Ammon's horn (tissue), 1 donor: ENCODE measurements at places on chromosomes 2 and 18.

DNA sequence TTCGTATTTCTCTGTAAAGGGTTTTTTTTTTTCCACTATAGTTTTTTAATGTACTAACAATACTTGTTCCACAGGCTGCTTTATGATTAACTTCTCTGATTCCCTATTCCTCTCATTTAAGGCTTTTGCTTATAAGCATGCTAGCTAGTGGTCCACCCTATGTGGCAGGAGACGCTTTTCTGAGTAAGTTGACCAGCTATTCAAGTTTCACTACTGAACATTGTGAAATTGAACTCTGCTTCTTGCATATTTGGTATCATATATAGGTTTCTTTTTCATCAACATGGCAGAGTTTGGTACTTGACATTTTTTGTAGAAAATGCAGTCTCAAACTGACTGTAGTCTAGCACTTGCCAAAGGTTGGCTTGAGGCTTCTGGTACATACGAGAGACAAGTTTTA is 74.2 kb downstream of the OTX1 start:
- no peak for DNase-seq

DNA sequence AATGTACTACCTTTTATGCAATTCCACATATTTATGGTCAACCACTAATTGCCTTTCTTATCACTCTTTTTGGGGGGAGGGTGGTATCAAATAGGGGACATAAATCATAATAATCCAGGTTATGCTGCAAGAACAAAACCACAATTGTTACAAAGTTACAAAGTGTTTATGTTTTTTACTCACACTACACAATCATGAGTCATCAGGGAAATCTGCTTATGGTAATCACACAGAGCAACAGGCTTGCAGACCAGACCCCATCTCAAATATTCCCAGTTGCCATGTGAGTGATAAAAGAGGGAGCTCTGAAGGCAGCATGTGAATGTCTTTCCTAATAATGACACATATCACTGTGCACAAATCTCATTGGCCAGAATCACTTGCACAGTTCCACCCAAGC is 304.7 kb upstream of the TMEFF2 start:
- no peak for DNase-seq

- no peak for DNase-seq
Measured at GRCh38 chr2:176468457-176469113, 199.3 kb downstream of the MTX2 start.

DNA sequence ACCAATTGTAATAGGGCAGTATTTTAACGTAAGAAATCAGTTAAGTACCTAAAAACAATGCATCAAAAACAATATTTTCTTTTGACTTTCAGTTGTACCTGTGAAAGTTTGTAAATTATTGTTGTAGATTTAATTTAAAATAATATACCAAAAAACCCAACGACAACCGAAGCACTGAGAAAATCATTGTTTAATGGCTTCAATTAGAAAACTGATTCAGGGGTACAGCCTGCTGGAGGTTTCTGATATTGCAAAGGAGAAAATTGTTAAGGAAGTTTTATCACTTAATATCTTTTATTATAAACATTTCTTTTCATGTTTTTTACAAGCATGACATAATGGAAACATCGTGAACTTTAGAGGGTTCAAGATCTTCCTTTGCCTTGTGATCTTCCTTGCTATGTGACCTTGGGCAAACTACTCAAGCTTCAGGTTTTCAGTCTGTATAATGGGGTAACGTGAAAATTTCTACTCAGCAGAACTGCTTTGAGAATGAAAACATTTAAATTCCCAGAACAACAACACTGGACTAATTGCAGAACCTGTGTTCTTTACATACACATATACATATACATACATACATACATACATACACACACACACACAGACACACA is 76.3 kb upstream of the GLS start:
- no peak for DNase-seq

GRCh38 chr18:27404855-27405254 is 219.7 kb upstream of the CHST9 start:
- no peak for DNase-seq

- DNase-seq = no peak
Measured at GRCh38 chr2:23069923-23070322, 315.1 kb upstream of the KLHL29 start.

DNA sequence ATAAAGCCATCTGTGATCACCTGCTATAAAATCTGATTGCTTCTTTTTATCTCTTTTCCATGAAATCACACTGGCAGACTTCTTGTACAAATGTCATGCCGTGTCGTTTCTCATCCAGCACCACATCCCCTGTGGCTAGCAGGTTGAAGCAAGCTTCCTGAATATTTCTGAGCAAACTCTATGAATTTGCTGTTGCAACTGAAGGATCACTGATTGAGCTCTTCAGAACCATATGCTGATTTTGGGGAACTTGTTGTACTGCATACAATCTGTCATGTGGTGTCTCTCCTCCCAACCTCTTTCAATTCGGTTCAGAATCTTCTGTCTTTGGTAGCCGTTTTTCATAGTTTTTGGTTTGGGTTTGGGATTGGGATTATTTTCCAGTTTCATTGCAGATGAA is 57.7 kb upstream of the RBMS1 start:
- DNase-seq = peak; percentile 7

DNA sequence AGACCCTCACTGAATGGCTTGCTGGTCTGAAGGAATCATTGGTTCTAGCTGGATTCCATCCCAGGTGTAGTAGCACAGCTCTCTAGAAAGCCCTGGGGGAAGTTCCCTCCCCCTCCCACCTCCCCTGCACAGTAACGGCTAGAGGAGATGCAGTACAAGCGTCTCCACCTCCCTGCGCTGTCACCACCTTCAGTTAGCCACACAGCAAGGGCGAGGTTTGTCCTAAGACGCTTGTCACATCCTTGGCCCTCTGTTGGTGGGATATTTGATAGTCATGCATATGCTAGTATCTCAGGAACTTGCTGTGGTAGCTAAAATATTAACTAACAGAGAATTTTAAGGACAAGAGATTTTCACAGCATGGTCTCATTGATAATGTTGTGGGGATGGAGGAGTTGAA is 19.4 kb downstream of the TRAPPC12 start:
- no peak for DNase-seq

DNA sequence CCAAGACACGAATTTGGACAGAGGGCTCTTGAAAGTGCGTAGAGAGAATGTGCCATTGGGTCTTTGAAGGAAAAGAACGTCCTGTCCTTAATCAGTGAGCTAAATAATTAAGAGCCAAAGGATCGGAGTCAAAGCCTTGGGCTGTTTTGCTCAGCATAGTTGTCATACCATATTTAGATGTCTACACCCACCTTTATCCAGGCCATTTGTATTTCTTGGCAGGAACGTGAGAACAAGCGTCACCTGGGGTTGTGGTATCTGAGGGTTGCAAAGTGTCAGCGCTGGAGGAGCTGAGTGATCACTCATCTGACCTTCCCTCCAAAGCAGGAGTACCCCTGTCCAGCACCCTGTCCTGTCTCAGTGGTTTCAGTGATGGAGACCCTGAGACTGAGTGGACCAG is 4.5 kb downstream of the LPIN1 start:
- DNase-seq = no peak

DNA sequence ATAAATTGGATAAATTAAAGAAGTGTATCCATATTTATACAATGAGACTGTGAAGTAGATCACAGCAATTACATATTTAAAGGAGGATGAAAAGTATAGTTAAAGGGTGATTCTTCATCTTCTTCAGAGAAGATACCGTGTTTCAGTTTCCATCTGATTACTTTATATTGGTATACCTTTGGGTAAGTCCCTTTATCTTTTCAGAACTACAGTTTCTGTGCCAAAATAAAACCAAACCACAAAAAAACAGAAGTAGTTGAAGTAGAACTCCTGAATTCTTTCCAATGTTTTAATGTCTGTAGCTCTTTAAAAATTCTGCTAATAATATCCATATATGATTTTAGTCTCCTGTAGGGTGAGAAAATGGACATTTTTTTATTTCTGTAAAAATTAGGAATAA is 231.2 kb upstream of the LINC00305 start:
- DNase-seq = no peak

GRCh38 chr2:126776692-126777619 is 121.0 kb downstream of the GYPC start:
- DNase-seq = peak; percentile 91

DNA sequence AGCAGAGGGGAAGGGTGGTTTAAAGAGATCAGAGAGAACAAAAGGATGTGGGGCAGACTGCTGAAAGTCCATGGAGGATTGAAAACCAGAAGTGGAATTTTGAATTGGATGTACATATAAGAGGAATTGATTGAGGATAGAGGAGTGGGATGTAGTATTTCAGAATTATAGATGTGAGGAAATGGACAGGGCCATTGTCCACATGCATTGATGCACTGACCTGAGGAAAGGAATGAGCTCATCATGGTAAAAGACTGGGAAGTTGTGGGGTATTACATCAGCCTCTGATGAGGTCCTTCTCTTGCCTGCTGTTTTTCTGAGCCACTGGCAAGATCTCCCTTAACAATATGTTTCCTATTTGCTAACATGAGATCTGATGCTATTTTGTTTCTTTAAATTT is 365.7 kb upstream of the FANCL start:
- no peak for DNase-seq

GRCh38 chr18:73924307-73924706 is 223.3 kb downstream of the FBXO15 start:
- DNase-seq = no peak

DNA sequence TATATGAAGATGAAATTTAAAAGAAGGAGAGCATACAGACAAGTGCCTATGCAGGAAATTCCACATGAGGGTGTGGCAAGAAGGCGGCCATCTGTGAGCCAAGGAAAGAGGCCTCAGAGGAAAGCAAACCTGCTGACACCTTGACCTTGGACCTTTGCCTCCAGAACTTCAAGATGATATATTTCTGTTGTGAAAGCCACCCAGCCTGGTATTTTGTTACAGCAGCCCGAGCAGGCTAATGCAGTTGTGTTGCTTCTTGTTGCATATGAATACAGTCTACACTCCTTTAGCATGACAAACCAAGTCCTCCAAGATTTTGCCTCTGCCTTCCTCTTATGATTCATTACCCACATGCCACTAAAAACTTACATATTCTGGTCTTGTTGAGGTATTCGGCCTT is 374.8 kb upstream of the TRIB2 start:
- DNase-seq = no peak

DNA sequence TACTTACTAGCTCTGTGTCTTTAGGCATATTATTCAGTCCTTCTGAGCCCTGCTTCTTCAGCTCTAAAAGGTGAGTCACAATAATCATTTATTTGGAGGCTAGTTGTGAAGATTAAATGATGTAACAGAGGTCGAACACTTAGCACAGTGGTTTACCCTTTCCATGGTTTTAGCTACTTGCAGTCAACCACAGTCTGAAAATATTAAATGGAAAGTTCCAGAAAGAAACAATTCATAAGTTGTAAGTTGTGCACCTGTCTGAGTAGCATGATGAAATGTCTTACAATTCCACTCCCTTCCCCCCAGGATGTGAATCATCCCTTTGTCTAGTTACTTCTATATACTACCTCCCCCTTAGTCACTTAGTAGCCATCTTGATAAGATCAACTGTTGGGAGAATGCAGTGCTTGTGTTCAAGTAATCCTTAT is 217.6 kb upstream of the THUMPD2 start:
- DNase-seq = no peak

DNA sequence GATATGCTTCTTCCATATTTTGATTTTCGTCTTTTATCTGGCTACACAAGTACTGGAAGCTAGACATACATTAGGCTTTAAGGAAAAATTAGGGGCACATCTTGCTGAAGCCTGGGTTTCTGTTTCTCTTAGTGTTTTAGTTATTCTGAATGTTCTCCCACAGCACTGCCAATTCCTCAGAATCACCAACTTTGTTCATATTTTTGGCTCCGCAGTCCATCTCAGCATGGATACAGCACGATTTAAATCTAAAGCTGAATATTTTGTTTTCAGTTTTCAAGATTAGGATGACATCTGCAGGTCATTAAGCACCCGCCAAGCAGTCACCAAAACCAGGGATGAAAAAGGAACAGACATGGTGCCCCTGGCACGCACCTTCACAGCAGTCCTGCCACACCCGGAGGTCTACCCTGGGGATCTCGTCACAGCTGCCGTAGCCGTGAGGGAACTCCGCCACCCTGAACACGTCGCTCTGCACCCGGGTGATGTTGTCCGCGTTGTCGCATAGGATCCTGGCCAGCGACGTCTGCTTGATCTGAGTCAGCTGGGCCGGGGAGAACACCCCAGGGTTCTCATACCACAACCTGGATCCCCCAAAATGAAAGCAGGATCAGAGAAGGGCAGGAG is 101.2 kb downstream of the PXDN start:
- no peak for DNase-seq

DNA sequence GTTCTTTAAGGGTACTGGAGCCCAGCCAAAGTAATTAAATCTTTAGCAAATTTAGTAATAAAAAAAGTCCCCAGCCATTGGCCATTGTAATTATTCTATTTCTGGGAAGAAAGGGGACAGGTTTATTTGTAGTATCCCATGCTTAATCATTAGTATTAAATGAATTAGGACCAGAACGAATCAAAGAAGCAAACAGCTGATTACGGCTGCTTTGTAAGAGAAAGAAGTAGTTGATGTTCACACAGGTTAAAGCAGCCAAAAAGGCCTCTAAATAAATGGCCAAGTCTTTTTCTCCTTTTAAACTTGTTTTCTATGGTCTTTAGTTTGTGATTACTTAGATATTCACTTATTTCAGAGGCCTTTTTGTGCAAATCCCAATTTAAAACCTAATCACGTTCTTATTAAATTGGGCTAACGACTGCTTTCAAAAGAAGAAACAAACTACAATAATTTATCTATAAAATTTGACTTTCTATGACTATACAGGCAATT is 48.6 kb upstream of the DNAH7 start:
- peak; percentile 16 for DNase-seq

DNA sequence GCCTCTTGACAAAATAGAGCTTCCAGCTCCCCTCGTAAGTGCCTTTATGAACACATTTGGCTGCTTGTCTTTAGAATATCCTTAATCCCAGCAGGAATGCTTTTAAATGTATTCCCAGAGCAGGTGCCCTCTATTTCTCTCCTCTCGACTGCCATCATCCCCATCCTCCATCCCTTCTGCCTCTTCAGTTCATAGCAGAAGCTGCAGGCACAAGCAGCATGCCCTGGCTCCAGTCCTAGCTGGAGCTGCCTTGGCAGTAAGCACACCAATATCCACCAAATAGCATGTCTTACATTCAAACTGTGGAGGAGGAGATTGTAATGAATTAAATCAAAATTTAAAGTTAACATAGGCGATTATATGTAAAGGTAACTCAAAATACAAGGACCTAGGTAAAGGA is 891.3 kb upstream of the SLC39A10 start:
- DNase-seq = peak; percentile 9

- no peak for DNase-seq
Measured at GRCh38 chr2:42602218-42602875, 33.9 kb downstream of the MTA3 start.
